ENCODE measurements at places on chromosomes 5 and 9. TPM values are rescaled to one million over a fixed set of nuclear protein-coding genes. Genes with fewer than 3 reads are reported as not detected.
A peak's percentile ranks its signal among the peaks of the same experiment; 100 is the strongest.

The ZFP2 gene
- 2.8 TPM for total RNA-seq

The SLC9A3 gene
- 1.1 TPM for total RNA-seq

The PCDHAC1 gene
- 7.5 TPM for total RNA-seq

The FBP1 gene
- total RNA-seq = not detected

The TRIM14 gene
- 0.97 TPM for total RNA-seq

The LCN10 gene
- not detected for total RNA-seq

The RPL7A gene
- 2,006 TPM for total RNA-seq

- DNase-seq = no peak
These were observed 305.5 kb upstream of the CLINT1 start for GRCh38 chr5:158164296-158165047.

DNA sequence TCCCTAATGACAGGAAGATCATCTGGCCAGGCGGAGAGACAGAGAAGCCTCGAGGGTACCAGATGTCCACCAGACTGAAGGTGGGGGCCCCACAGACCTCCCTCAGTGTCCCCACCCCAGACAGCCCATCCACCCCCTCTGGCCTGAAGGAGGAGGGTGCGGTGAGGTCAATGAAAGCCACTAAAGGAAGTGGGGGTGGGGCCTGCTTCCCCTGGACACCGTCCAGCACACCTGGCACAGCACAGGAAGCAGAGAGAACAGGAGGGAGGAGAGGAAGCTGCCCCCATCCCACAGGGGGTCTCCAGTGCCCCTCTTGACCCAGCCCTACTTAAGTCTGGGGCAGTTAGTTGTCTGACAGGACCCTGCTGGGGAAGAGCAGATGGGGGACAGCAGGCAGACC, 11.2 kb downstream of the LRRC26 start:
- no peak for DNase-seq

DNA sequence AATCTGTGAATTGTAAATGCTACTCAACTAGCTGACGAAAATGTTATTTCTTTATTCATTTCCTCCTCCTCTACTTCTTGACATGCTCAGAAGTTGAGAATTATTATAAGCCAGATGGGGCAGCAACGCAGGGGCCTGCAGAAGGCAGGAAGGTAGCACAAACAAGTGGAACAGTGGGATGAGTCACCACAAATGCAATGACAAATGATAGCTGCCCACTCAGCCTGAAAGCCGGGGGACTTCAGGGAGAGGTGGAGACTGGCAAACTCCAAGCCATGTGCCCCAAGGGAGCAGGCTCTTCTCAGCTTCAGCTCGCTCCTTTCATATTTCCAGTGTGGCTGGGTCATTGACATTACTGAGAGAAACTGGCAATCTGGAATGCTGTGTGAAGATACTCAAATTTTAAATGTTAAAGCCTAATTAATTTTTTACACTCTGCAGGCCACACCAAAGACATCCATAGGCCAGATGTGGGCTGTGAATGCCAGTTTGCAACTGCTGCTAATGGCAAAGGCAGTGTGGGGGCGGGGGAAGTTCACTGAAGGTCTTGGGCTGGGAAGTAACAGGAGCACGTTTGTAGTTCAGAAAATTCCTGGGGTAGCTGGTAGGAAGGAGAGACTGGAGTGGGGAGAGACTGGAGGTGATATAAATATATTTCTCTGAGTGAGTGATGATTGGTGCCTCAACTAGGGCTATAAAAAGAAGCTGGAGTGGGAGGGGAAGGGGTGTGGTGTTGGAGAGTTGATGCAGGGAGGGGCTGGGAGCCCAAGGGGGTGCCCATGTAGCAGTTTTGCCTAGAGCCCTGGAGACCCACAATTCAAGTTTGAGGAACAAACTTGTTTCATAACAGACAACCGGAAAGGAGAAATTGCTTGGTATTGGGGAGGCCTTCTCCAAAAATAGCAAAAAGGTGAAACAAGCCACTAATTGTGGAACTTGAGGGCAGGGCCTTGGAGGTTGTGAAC, 20.8 kb upstream of the ADRB2 start:
- DNase-seq = no peak

DNA sequence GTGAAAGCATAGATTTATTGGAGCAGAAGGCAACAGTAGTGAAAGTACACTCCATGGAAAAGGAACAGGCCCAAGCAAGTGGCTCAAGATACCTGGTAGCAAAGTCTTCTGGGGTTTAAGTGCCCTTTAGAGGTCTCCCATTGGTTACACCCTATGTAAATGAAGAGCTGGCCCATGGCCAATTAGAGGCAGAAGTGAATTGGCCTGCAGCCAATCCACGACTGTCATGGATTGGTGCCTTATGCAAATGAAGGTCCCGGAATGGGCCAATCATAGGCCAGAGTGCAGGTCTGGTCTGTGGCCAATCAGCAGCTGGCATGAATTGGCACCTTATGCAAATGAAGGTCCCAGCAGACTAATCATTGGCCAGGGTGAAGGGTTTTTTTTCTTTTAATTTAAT, 64.2 kb upstream of the PCSK5 start:
- no peak for DNase-seq

DNA sequence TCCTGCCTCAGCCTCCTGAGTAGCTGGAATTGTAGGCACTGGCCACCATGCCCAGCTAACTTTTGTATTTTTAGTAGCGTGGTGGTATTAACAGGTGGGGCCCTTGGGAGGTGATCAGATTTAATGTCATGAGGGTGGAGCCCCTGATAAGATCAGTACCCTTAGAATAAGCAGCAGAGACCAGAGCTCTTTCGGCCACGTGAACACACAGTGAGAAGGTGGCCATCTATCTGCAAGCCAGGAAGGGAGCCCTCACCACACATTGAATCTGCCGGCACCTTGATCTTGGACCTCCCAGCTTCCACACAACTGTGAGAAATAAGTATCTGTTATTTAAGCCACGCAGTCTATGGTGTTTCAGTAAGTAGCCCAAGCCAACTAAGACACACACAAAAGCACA, 22.5 kb downstream of the TBC1D2 start:
- no peak for DNase-seq

DNA sequence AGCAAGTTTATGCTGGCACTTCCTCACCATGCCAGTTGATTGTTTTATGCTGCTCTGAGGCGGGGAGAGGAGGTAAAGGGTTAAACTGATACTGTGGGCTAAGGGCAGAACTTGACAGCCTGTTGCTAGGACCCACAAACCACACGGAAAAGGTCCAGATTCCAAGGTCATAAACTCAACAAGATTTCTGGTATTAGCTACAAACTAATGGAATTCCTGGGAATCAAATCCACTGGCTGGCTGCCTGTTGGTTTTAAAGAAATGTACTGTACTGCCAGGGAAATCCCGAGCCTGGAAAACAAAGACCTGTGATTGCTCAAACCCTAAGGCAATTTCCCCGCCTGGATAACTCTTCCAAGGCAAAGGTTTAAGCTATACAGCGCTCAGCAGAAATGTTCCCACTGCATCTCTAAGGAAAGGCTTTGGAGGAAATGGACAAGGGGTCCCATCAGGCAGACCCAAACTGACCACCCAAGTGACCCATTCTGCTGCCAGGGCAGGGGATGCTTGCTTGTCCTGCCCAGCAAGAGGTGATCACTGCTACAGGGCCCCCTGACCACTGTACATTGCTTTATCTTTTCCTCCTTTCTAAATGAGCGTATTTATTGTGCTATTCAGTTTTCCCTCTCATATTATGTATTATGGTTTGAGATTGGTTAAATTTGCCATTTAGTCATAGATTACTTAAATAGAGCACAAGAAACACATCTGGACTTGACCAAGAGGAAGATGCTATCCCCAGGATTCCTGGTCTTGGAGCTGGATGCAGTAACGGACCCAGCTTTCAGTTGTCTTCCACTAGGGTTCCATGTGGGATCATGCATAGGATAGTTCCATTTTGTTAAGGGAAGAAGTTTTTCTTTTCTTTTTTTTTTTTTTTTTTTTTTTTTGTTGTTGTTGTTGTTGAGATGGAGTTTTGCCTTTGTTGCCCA, 124.3 kb downstream of the SUSD1 start:
- DNase-seq = no peak

DNA sequence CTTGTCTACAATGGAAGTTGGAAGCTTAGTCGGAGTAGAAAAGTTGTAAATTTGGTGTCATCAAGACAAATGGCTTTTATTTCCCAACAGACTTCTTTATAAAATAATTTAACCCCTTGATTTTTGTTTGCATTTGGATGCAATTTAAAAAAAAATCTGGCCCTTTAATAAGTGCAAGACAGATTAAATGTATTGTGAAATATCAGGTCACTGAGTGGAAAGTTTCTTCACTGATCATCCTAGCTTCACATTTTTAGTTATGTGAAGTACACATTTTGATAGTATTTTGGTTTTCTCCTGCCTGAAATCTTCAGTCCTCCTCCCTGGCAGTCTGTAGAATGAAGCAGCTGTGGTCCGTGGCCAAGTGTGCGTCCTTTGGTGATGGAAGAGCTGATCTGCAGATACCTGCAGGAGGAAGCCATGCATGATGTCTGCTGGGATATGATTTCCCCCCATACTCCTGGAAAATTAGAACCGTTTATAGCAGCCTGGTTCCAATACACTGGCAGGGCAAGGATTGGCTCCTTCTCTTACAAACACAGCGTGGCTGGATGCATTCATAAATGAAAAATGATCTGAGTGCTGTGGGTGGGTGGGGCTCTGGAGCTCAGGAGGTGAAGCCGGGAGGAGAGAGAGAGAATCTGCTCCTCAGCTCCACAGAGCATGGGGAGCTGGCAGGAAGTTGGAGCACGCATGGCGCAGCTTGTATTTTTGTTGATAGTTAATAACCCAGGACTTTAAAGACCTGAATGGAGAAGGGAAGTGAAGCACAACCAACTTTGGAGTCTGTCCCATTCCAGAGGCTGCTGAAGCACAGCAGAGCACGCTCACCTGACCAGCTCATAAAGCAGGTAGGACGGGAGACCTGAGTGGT, 238.4 kb downstream of the GOLPH3 start:
- no peak for DNase-seq

- DNase-seq = no peak
These were observed 97.3 kb upstream of the EQTN start for GRCh38 chr9:27394154-27394825.

DNA sequence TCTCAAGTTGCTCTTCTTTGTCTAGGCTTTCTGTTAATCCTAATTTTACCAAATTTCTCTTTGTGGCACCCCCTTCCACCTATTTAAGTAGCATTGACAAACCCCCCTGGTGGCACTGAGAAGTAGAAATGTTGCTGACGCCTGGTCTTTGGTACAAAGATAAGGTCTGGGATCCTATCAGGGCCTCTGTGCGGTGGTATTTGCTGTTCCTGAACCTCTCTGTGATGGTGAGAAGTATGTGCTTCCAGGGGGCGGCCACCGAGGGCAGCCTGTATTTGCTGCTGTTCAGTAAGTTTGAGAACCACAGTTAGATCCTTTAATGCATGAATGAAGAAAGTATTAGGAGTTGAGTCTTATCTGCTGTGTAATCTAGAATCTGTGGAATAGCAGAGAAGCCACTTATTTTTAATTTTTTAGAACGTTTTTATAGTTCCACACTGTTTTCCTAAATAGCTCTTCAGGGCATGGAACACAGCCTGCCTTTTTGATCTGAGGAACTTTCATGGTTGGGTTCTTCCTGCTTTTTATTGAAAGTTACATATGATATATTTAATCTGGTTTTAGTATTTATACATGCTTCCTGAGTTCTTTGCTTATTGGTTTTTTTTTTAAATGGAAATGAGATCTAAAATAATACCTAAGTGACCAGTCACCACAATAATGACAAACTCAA, 124.2 kb downstream of the TRIO start:
- DNase-seq = no peak

DNA sequence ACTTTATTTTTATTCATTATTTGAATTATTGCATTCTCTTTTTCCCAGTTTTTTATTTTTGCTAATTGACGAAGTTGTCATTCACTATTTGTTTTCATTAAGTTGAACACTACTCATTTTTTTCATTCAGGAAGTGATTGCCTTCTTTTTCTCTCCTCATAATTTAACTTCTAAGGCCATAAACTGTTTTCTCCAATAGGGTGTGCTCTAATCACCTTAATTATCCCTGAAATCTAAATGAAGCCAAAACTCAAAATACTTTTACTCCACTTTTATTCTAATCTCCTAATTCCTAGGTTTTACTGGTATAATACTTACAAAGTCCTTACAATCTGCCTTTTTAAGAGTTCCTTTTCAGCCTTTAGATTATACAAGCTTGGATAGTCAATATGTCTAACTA, 2.9 kb upstream of the OR13C2 start:
- DNase-seq = no peak

- DNase-seq = peak; percentile 65
These were observed 59.0 kb downstream of the MAT2B start for GRCh38 chr5:163564321-163564938.

DNA sequence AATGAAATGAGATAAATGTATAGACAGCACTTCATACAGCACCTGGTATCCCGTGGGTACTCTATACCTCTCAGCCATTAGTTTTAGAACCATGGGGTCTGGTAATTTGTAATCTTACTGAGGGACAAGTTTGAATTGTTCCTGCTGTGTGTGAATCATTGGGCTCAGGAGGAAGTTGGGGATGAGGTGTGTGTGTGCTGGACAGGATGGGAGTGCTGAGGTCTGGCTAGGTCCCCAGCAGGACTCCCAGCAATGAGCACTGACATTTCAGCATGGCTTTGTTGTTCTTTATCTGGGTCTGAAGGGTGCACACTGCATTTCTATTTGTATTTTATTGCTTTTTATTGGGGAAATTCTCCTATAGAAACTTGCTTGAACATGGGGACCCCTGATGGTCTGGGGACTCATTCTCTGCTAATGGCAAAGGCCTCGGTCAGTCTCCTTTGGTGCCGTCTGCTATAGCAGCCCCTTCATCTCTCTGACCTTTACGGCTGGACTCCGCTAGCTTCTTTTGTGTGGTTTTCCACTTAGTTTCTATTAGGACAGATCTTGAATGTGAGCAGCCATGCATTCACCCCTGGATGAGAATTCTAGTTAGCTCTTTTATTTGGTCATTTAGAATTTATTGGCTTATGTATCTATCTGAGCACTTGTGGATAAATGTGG, 98.1 kb downstream of the SREK1 start:
- DNase-seq = no peak

- DNase-seq = no peak
These were observed 1.5 kb downstream of the PRRC2B start for GRCh38 chr9:131395157-131396098.

- no peak for DNase-seq
These were observed 2.2 kb downstream of the ADGRV1 start for GRCh38 chr5:90560771-90561170.
